Mammary epithelial cell (primary cell): ENCODE measurements at places on chromosomes 12 and 14. TPM values are rescaled to one million over a fixed set of nuclear protein-coding genes. Genes with fewer than 3 reads are reported as not detected.

The KRT83 gene
- 5.9 and 9.0 TPM in 2 replicates for total RNA-seq

The SERPINA3 gene
- total RNA-seq = 998 TPM

The TMEM132D gene
- total RNA-seq = not detected in 2 replicates

The E2F7 gene
- total RNA-seq = 5.7 TPM

The MMP19 gene
- 2.1 and 2.2 TPM in 2 replicates for total RNA-seq

The GALNT16 gene
- 0.09 TPM in 1 of 2 replicates, not detected in the other for total RNA-seq

The RERG gene
- total RNA-seq = 0.17 TPM

The SERPINA1 gene
- total RNA-seq = 131 and 155 TPM in 2 replicates

The TMEM52B gene
- not detected in 2 replicates for total RNA-seq
